ENCODE measurements at places on chromosomes 7 and 10. TPM values are rescaled to one million over a fixed set of nuclear protein-coding genes. Genes with fewer than 3 reads are reported as not detected.

- DNase-seq = peak; percentile 67
These were observed 1.7 kb downstream of the DPY19L1 start for GRCh38 chr7:35035511-35035961.

The METTL27 gene
- 3.4 TPM for total RNA-seq

- DNase-seq = no peak
These were observed 112.0 kb downstream of the EBF3 start for GRCh38 chr10:129851941-129852640.

DNA sequence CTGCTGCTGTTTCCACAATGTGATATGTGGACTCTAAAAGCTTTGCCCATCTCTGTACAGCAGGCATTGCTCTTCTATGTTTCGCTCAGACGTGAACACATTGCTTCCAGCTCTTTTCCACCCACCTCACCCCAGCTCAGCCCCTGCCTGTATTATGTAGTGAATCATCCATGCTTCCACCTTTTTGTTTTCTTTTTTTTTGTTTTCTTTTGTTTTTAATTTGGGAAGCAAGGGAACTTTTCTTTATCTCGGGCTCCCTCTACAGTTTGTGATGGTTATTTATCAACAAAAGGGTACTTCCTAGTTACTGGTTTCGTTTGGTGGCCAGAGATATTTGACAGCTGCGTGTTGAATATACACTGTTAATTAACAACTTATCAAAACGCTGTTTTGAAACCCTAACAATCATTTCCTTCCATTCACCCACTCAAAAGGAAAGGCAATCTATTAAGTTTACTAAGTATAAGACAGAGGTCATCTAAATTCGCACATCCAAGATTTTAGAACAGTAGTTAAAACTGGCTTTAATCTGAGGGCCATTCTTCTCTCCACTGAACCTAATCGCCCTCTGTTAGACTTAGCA, 127.9 kb upstream of the STK17A start:
- no peak for DNase-seq

GRCh38 chr10:113278221-113278620, 274.6 kb upstream of the HABP2 start:
- no peak for DNase-seq

DNA sequence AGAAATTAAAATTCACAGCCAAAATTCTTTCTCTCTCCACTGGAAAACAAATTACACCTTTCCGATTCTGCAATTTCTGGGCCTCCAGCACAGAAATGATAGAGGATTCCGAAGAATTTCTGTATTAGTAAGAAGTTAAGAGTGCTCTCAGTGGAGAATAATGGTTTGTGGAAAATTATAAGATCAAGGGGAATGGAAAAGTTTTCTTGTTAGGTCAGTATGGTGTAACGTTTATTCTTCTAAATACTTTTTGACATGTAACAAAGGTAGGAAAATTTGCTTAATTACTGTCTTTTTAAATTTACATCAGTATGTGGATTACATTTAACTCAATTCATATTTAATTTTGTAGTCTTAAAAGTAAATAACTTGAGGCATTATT, 288.3 kb upstream of the NFE2L3 start:
- no peak for DNase-seq

DNA sequence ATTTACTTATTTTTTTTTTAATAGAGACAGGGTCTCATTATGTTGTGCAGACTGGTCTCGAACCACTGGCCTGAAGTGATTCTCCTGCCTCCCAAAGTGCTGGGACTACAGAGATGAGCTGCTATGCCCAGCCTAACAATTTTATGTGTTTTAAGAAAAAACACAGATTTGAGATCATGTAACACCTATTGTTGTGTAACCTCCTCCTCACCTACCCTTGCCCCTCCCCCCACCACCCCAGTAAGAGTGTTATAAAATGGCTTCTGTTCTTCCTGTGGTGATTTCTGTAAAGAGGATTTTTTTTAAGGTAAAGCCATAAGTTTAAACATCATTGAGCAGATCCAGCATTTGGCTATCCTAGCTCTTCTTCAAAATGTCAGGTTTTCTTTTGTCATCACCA, 7.6 kb downstream of the ARMC10 start:
- no peak for DNase-seq

DNA sequence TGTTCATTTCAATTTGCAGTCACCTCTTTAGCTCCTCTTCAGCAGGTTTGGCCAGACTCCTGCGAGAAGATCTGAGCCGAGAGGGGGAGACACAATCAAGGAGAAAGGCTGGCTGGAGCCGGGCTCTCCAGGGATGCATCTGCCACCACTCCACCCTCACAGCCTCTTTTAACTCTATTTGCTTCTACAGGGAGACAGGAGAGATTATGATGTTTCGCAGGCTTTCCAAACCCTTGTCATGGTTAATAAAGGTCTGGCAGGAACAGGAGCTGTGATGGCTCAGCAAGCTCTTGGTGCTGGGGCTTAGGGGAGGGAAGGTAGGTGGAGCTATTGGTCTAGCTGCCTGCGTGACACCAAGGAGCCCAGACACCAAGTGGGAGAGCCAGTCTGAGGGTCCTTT, 448.1 kb upstream of the PODXL start:
- no peak for DNase-seq

GRCh38 chr7:34282271-34282670, 375.7 kb upstream of the NPSR1 start:
- no peak for DNase-seq

- no peak for DNase-seq
These were observed 145.6 kb upstream of the CALCR start for GRCh38 chr7:93720106-93720505.

The STEAP1B gene
- 3.3 TPM for total RNA-seq

DNA sequence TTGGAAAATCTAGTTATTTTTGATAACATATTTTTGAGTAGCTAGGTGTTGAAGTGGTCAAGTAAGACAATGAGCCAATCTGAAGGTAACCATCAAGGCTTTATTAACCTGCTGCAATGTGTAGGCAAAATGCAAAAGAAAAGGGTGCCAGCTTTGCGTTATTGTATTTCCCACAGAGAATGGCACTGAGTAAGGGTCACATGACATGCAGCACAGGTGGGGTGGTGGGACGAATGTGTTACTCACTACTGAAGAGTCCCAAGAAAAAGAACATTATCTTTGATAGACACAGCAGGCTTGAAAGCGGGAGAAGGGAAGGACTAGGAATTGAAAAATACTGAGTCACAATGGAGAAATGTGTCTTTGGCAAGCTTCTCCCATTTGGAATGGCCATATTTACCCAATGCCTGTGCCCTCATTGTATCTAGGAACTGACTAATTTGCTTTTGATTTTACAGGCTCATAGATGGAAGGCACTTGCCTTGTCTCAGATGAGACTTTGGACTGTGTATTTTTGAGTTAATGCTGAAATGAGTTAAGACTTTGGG, 898.6 kb upstream of the POT1 start:
- no peak for DNase-seq

GRCh38 chr7:151047976-151048815, at the start of gene ASIC3:
Gene ASIC3, plus strand, starts transcription at chr7:151048531. Its CDS starts 355 bp downstream, at chr7:151048886.
- DNase-seq = no peak

DNA sequence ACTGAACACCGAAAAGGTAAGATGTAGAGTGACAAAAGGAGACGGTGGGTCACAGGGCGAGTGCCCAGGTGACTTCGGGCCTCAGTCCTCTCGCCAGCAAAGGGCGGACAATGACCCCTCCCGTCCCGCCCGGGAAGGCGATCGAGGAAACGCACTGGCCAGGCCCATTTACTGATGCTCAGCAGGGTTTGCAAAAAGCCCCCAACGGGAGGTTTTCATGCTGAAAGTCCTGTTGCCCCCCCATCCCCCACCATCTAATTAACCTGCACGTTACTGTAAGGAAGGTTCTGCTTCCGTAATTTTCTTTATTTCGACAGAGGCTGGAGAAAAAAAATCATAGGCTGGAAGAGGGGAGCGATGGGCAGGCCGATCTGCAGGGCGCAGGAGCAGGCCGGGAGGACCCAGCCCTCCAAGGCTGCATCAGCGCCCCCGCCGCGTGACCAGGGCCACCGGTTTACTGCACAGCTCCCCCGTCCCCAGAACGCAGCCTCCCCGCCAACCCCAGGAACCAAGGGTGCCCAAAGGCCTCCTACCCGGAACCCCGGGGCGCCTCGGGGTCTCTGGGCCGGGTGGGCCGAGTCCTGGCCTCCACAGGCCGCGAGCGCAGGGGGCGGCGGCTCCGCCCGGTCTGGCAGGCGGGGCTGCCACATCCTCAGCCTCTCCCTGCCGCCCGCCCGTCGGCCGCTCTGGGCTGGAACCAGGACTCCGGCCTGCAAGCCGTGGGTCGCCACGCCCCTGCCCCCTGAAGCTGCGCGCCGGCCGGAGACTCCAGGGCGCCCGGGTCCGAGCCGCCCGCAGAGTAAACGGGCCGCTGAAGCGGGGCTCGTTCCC, 613 bp downstream of the OAT start:
- no peak for DNase-seq

GRCh38 chr10:123026302-123026701, 17.5 kb downstream of the ACADSB start:
- no peak for DNase-seq

- DNase-seq = no peak
These were observed 6.9 kb upstream of the MINDY4 start for GRCh38 chr7:30764030-30764975.

The SLC35B4 gene
- total RNA-seq = 21.6 TPM

GRCh38 chr10:72087969-72088888, at the start of gene SPOCK2:
Gene SPOCK2, minus strand, starts transcription at chr10:72088551. Its CDS starts 223 bp downstream, at chr10:72088328.
- DNase-seq = no peak

- no peak for DNase-seq
These were observed at the start of gene CCL24 for GRCh38 chr7:75813781-75814236. Gene CCL24, minus strand, starts transcription at chr7:75813806. Its CDS starts 91 bp downstream, at chr7:75813715.

The RPA3 gene
- total RNA-seq = 93.5 TPM

All from Panc1 (cell line).